ENCODE measurements at places on chromosomes 6 and 20. TPM values are rescaled to one million over a fixed set of nuclear protein-coding genes. Genes with fewer than 3 reads are reported as not detected.
A peak's percentile ranks its signal among the peaks of the same experiment; 100 is the strongest.

TSHZ2 gene
- not detected for total RNA-seq

KCNK17 gene
- not detected for total RNA-seq

SUMO4 gene
- 0.34 TPM for total RNA-seq

- DNase-seq: peak; percentile 69
Measured at GRCh38 chr20:58117944-58118343, 110.5 kb downstream of the ANKRD60 start.

DNA sequence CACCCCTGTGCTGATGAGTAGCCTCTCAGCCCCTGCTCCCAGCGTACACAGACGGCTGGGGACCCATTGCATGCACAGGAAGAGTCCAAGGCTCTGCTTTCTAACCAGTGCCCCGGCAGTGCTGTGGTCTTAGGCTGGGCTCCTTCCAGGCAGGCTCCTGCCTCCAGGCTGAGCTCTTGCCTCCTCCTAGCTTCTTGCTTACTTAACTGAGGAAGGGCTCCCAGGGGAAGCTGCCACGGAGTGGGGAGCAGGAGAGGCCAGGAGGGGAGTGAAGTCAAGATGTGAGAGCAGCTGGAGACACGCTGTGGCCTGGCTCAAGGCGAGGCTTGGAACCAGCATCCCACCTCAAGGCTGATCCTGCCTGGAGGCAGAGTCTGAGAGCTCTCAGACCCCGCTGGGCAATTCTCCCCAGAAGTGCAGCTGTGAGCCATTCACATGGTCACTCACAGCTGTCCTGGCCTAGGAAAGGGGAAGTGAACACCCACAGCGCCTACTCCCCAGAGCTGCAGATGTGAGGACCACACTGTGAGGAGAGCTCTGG lies 141.0 kb downstream of the TBXT start:
- no peak for DNase-seq

DNA sequence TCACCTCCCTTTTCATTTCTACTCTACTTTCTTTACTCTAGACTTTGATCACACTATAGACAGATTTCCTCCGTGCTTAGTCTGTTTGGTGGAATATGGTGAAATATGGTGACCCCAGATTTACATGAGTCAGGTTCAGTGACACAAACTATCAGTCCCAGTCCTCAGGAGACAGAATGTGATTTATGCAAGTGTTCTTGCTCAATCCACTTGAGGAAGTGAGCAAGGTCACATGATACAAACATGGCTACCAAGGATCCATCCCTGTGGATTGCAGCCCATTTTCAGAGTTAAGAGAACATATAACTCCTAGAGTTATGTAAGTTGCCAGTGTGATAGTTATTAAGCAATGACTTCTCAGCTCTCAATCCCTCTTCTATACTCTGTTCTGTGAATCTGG lies 23.7 kb upstream of the TSHZ2 start:
- no peak for DNase-seq

DNA sequence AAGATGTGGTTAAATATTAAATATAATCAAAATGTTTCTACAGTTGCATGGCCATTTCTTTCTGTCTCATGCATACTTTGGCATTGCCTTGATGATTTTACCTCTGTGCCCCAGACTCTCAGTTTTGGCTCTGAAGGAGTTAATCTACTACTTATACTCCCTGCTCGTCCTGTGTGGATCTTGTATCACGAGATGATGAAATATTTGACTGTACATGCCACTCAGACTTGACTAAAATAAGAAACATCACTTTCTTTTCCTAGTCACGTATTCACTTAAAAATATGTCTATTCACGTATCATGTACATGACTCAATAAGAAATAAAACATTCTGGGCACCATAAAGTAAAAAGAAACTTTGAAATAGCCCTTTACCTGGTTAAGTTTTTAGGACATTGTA lies 397.7 kb downstream of the RFPL4B start:
- peak; percentile 44 for DNase-seq

DNA sequence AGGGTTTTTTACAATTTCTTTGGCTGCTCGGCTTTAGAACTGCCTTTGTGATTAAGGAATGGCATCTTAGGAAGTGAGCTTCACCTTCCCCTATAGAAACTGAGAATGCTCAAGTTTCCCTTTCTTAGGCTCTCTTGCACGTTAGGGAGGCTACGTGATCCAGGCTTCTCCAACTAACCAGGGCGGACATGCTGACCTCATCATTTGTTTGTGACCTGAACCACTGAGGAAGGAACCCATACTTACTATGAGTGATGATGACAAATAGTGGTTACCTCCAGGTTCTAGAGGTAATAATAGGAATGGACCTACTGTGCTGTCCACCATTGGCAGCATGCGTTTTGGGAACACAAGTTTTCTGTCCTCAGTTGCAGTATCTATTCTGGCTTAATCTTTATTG lies 645.8 kb downstream of the C6orf118 start:
- DNase-seq: no peak

DNA sequence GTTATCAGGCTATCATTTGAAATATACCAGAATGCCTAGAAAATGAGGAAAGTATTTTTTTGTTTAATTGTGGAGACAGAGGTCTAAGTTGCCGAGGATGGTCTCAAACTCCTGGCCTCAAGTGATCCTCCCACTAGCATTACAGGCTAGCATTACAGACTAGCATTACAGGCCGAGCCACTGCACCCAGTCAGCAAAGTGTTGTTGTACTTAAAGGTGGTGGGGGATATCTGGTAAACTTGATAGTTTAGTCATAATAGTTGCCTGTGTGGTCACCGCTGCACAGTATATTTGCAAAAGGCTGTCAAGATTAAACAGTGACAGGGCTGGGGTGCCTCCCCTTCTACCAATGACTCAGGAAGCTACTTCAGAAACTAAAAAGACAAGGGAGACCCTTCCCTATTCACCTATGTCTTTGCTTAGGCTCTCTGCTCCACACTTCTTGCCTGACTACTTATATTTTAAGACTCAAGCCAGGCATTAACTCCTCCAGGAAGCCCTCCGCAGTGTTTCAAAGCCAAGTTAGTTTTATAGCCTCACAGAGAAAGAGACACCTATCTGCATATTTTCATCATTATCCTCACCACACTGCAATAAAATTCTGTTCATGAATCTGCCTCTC lies 3.1 kb upstream of the AKIRIN2 start:
- DNase-seq: no peak

GRCh38 chr6:82878812-82879211 lies 186.8 kb downstream of the UBE3D start:
- DNase-seq: peak; percentile 56

All from LHCN-M2 (cell line).